ENCODE measurements at places on chromosomes 3 and 15.
A peak's percentile ranks its signal among the peaks of the same experiment; 100 is the strongest.

GRCh38 chr3:78970656-78971055 lies 797.1 kb downstream of the ROBO1 start:
- no peak for DNase-seq

- no peak for DNase-seq
Measured at GRCh38 chr3:11953778-11954177, 50.4 kb upstream of the SYN2 start.

DNA sequence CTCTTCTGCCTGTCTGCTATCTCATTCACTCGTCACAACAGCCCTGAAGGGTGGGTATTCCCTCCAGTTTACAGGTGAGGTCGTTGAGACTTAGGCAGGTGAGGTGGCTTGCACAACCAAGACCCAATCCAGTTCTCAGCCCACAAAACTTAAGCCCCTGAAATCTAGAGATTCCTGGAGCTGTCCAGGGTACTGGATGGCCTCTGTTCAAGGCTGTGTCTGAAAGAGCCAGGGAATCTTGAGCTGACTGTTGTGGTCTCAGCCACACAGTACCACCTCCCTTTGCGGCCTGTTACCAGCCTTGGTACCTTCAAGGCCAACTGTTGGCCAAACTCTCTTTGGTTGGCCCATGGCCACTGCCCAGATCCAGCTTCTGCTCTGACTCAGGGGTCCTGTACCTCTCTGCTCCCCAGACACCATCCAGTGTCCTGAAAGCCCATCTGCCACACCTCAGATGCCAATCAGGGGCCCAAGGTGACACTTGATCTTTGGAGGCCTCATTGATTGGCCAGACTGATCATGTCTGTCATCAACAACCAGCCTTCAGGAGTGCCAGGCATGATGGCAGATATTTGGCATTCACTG lies 10.9 kb upstream of the FAM107A start:
- no peak for DNase-seq

DNA sequence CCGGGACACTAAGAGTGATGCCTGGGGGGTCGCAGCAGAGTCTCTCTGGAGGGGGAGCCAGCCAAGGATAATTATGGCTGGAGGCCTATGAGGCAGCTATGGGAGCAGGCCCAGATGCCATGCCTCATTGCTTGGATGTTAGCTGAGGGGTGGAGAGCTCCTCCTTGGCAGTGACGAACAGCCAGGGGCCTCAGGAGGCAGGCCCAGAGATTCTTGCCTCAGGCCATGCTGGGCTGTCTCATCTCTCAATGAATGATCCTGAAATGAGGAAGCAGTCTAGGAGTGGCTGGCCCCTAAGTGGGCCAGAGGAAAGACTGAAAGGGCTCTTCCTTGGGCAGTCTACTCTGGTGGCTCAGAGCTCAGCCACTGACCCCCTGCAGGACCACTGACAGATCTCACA lies 21.3 kb downstream of the KIF9 start:
- no peak for DNase-seq

GRCh38 chr15:38518084-38518483 lies 46.5 kb downstream of the RASGRP1 start:
- DNase-seq: no peak

DNA sequence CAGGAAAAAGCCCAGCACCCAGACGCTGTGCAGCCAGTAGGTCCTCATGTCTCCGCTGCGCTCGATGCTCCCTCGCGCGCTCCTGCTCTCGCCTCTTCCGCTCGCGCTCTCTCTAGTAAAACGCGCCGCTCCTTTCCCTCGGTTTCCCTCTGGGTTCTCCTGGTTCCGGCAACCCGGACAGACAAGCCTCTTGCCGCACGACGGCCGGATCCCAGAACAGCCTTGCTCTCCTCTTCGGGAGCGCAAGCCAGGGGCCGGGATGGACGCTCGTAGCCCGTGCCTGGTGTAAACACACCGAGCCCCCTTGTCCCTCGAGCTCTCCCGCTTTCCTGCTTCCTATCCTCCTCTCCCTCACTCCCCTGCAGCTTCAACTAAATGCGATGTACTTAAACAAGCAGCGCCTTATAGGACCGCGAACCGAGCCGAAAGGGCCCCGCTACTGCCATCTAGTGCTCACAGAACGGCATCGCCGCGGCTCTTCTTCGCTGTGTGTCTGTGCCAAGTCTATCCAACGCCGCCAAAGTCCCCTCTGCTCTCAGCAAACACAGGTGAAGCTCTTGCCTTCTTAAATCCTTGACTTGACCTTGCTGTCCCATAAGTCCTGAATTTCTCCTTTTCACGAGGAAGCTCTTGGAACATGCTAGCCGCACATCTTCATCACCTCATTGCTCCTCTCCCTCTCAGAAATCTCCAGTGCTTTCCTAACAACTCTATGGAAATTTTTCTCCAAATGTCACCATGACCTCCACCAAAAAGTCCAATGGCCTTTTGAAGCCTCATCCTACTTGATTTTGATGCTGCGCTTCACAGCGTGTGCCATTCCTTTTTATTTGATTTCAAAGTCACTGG lies 1037.2 kb downstream of the IGSF11 start:
- DNase-seq: peak; percentile 42

- no peak for DNase-seq
Measured at GRCh38 chr3:68018275-68018674, 363.9 kb upstream of the SUCLG2 start.

GRCh38 chr3:66898155-66898554 lies 100.0 kb upstream of the KBTBD8 start:
- no peak for DNase-seq

DNA sequence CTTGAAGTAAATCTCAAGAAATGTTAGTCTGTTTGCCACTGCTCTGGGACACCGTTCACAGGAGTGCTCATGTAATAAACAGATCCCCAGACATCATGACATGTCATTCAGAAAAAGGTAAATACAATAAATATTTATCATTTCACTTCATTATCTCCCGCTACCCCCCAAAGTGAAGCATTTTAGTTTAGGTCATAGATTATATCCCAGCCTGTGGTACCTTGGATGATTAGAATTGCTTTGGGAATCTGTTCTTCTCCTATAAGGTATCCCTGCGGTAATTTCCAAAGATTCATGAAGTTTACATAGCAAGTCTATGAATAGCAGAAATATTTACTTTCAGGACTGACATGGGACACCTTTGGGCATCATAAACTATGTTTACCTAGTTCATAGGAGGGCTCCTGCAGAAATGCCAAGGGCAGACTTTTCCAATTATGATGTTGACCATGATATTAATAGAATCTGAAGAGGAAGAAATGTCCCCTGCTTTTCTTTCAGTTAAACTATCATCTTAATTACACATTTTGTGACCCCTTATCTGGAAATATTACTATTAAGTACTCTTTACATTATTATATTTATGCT lies 268.0 kb downstream of the NAALADL2 start:
- DNase-seq: no peak

GRCh38 chr3:57158325-57158724 lies 6.8 kb downstream of the IL17RD start:
- no peak for DNase-seq

GRCh38 chr15:67409175-67409574 lies 111.8 kb upstream of the C15orf61 start:
- no peak for DNase-seq

GRCh38 chr15:32878869-32879805 lies 161.3 kb downstream of the GREM1 start:
- no peak for DNase-seq

GRCh38 chr15:74775132-74775562 lies 6.7 kb upstream of the CSK start:
- DNase-seq: peak; percentile 58

DNA sequence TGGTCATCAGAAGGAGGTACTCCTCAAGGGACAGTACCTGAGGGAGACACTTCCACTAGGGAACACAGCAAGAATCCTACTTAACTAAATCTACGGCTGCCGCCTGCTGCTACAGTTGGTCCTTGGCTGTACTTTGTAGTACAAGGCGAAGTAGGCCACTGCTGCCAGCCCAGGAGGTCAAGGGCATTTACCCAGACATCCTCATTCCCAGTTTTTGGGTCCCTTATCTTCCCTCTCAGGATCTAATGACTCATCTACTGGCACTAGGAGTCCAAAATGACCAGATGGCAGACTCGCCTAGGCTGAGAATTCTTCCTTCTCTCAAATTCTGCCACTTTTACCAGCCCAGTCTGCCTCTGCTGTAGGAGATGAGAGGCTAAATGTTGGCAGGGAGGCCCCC lies 27.1 kb upstream of the LAMP3 start:
- no peak for DNase-seq

- no peak for DNase-seq
Measured at GRCh38 chr3:182385356-182385755, 407.9 kb upstream of the ATP11B start.

DNA sequence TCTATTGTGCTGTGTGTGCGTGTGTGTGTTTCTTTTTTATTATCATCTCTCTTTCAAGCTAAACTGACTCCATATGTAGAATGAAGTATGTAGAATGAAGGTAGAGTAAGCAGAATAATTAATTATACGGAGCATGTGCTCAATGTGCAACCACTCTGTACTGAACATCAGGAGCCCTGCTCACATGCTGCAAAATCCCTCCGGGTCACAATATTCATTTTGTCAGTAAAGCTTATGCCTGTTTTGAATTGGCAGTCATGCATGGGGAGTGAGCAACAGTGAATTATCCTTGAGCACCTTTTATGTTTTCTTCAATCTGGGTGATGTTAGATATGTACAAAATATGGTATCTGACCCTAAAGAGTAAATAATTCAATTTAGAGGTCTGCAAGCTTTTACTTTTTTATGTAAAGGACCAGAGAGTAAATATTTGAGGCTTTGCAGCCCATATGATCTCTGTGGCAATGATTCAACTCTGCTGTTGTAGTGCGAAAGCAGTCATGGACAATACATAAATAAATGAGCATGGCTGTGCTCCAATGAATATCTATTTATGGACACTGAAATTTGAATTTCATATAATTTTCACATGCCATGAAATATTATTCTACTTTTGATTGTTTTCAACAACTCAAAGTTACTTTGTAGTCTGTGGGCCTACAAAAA lies 199.9 kb downstream of the VGLL3 start:
- DNase-seq: no peak

DNA sequence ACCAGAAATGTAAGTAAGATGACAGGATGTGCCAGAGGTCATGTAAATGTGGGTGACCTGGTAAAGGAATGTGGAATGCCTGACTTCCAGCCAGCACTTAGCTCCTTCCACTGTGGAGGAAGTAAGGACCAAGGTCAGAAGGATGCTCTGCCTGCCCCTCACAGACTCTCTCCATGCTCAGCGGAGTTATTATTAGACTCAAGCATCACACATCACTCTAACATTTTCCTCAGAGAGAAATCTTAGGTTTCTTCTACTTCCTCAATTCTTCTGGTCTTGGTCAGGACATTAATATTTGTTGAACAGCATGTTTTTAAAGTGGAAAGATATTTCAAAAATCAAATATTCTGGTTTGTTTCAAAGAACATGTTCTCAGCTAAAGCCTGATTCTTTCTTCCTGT lies 231.4 kb upstream of the WNT5A start:
- no peak for DNase-seq

DNA sequence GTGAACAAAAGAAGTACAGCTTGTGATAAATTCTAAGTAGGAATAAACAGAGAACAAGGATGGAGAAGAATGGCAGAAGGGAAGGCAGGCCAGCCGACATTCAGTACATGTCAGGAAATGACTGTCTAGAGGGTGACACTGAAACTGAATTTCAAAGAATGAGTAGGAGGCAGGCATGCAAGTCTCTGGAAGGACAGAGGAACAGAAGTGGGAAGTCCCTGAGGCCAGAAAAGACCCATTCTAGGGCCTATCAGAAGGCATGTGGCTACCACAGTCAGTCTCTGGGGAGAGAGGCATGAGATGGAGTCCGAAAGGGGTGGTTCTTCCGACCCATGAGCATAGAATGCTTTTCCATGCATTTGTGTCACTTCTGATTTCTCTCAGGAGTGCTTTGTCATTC lies 243.5 kb upstream of the UBE2E2 start:
- DNase-seq: no peak

DNA sequence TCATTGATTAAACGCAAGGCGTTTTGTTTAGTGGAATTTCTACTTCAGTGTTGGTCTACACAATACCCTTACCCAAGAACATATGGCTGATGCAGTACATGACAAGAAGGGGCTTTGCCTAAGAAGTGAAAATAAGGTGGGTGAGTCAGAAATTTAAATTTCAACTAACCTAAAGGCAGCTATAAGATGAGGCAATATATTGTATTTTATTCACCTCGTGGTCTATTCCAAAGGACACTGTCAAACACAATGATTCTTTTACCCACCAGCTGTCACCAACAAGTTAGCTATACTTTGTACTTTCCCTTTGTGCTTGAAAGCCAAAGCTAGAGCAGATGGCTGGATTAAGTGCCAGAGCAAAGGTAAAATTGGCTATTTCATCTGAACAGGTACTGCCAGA lies 10.9 kb upstream of the SETMAR start:
- DNase-seq: no peak

DNA sequence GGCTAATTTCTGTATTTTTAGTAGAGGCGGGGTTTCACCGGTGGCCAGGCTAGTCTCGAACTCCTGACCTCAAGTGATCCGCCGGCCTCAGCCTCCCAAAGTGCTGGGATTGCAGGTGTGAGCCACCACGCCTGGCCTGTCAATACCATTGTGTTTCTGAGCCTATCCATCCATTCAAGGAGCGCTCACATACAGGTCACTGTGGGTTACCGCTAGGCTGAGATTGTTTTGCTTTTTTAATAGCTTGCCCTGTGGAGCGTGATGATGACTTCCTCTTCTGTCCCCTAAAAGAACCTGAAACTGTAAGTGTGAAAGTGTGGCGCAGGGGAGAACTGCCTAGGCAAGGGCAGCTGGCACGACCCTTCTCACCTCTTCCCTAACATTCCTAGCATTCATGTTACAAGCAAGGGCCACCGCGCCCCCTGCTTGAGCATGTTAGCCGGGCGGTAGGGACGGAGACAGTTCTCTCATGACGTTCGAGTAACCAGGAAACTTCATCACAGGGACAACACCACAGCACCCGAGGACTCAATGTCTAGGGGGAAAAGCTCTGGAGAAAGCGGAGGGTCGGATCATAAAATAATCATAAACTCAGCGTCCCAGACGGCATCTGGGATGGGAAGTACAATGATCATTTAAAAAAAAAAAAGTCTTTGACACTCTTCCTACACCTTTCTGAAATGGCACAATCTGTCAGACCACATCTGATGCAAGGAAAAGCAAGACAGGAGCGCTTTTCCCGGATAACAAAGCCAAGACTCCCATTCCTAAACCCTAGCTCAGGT lies 790 bp downstream of the LAMP3 start:
- peak; percentile 84 for DNase-seq

GRCh38 chr15:72147418-72147817 lies 29.2 kb downstream of the SENP8 start:
- DNase-seq: no peak

- no peak for DNase-seq
Measured at GRCh38 chr15:96311956-96312294, 18.6 kb upstream of the NR2F2 start.

- no peak for DNase-seq
Measured at GRCh38 chr15:86892774-86893449, 813.2 kb downstream of the AGBL1 start.

DNA sequence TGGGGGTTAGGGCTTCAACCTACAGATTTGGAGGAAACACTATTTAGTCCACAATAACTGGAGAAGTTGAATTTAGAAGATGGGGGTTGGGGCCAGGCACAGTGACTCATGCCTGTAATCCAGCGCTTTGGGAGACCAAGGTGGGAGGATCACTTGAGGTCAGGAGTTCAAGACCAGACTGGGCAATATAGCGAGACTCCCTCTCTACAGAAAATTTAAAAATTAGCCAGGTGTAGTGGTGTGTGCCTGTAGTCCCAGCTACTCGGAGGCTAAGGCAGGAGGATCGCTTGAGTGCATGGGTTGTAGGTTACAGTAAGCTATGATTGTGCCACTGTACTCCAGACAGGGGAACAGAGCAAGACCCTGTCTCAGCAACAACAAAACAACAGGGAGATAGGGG lies 5.0 kb upstream of the DYNLT2B start:
- no peak for DNase-seq
